ENCODE measurements at places on chromosomes 5 and 9.

GRCh38 chr9:106785200-106785599, 77.8 kb upstream of the ZNF462 start:
- DNase-seq, result no peak

DNA sequence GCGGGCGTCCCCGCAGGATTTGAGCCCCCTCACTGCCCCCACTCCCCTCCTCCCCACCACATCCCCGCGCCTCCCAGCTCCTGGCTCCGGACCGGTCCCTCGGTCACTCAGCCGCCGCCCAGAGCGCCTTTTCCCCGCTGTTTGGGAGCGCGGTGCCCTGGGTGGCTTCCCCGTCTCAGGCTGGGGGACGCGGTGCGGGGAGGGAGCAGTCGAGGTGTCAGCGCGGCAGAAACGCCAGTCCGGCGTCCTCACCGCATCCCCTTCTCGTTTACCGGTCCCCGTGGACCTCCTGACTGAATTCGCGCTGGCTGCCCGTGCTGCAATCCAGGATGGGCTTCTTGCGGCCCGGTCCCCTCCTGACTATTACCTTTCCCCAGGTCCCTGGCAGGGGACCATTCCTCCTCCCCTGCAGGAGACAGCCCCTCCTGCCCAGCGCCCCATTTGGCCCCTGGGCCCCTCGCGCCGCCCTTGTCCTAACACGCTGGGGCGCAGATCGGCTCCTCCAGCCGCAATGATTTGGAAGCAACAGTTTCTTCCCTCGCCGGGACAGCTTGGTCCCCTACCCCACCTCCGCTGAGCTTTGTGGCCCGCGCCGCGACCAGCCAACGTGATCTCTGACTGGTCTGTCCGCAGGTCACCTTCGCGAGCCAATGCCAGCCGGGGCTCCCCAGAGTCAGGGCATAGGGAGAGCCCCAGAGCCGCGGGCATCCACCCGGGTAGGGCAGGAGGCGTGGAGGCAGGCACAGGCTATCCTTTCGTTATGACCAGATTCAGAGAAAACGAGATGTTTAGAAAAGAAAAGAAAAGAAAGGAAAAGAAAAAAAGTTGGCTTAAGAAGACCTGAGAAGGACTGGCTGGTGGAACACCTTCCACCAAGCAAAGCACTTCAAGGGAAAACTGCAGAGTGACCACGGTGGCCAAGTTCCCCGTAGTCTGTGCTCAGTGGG, 1.2 kb downstream of the ANKRD33B start:
- DNase-seq, result peak; percentile 56

GRCh38 chr5:153863951-153864350, 174.8 kb downstream of the FAM114A2 start:
- no peak for DNase-seq

GRCh38 chr5:53381-54174, 38.4 kb upstream of the PLEKHG4B start:
- no peak for DNase-seq

- DNase-seq, result no peak
These were observed 104.0 kb downstream of the ERCC6L2 start for GRCh38 chr9:95979446-95979845.

DNA sequence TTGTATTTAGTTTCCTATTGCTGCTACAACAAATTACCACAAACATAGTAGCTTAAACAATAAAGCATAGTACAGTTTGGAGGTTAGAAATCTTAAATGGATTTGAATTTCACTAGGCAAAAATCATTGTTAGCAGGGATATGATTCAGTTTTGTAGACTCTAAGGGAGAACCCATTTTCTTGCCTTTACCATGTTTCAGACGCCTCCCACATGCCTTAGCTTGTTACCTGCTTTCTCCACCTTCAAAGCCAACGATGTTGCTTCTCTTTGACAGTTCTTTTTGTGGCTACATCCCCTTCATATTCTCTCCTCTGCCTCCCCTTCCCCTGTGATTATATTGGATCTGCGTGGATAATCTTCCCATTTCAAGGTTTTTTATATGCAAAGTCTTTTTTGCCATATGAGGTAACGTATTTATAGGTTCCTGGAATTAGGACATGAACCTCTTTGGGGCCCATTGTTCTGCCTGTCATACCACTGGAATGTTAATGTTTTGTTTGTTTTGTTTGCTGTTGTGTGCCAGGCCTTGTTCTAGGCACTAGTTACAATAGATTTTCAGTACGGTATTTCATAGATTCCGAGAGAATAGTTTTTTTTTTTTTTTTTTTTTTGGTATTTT, 54.1 kb downstream of the UHRF2 start:
- no peak for DNase-seq

DNA sequence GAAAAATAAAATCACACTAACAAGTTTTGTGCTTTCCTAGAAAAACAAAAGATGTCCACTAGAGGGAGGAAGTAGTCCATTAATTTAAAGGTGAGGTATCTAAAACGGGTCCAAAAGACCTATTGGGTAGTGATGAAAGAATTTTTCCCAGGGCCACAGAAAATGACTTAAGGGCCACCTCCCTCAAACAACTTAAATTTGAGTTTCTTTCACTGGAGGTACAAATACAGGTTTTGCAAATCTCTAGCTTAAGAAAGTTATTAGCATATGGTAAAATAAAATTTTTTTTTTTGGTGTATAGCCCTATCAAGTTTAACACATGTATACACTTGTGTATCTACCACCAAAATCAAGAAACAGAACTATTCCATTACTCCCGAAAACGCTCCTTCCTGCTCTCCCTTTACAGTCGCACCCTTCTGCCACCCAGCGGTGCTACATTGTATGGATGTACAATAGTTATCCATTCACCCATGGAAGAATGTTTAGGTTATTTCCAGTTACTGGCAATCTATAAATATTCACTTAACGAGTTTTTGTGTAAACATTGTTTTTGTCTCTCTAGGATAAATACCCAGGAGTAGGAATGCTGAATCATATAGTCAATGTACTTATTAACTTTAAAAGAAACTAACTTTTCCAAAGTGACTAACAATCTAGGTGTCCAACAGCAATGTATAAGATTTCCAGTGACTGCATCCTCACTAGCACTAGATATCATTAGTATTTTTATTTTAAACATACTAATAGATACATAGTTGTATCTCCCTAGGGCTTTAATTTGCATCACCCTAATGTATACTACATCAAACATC, 21.9 kb downstream of the DEPDC1B start:
- DNase-seq, result peak; percentile 54

- no peak for DNase-seq
These were observed 119.1 kb upstream of the NR5A1 start for GRCh38 chr9:124626276-124626675.

DNA sequence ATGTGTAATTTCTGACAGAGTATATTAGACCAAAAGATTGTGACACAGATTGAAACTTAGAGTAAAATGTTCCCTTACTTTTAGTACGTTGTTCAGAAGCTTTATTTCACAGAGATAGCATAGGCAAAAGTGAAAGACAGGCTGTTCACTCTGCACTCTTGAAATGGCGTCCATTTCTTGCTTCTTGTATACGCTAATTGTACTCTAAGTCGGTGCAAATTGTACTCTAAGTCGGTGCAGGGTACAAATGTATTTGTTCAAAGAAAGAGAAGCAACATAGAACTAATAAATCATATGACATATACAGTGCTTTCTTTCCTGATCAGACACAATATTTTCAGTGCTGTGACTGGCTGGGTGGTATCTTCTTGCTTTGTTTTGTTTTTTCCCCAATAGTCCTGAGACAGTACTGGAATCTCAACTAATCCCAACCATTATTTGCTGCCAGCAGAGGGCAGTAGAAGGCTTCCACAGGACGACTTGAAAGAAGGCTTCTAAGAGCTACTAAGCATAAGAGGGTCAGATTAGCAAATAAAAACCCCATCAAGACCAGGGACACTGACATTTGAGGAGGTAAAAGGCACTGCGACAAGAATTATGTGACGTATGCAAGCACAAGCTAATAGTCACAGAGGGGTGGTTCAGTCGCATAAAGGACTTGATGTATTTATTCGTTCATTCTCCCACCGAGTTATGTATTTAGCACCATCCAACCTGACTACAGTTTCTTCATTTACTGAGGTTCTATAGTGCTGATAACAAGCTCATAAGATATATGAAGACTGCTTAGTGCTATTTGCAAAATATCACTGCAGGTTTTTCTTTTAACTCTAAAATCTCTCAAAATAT, 831.8 kb downstream of the TAF11L14 start:
- DNase-seq, result peak; percentile 46

DNA sequence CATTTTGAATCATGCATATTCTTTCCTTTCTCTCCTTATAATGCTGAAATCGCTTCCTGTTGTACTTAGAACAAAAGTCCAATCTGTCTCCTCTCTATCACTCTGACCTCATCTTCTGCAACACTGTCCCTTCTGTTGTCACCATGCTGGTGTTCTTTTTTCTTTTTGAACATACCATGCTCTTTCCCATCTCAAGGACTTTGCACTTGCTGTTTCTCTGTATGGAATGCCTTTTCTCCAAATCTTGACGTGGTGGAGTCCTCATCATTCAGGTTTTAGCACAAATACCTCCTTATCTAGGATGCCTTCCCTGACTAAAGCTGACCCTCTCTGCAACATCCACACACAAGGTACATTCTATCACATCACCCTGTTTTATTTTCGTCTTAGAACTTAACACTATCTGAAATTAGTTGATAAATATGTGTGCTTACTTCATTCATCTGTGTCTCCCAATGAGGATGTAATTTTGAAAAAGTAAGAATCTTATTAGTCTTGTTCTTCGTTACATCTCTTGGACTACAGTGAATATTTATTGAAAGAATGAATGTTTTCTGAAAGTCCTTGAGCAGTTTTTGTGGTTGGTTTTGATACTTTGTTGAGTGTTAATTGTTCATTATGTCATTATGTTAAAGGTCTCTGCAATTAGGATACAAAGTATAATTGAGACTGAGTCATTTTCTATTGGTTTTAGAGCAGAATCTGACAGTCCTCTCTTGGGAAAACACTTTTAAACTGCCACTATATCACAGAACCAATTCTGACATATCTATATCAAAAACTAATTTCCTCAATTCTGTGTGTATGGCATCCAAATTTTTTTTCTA, 145.3 kb upstream of the RASA1 start:
- no peak for DNase-seq

GRCh38 chr5:148457183-148457620, 73.4 kb downstream of the FBXO38 start:
- peak; percentile 48 for DNase-seq

- DNase-seq, result no peak
These were observed 611 bp downstream of the EXOSC3 start for GRCh38 chr9:37784291-37784615.

- DNase-seq, result no peak
These were observed 56.7 kb upstream of the BASP1 start for GRCh38 chr5:17160756-17161040.
